ENCODE measurements at places on chromosomes 3 and 15. TPM values are rescaled to one million over a fixed set of nuclear protein-coding genes. Genes with fewer than 3 reads are reported as not detected.
A peak's percentile ranks its signal among the peaks of the same experiment; 100 is the strongest.

DNA sequence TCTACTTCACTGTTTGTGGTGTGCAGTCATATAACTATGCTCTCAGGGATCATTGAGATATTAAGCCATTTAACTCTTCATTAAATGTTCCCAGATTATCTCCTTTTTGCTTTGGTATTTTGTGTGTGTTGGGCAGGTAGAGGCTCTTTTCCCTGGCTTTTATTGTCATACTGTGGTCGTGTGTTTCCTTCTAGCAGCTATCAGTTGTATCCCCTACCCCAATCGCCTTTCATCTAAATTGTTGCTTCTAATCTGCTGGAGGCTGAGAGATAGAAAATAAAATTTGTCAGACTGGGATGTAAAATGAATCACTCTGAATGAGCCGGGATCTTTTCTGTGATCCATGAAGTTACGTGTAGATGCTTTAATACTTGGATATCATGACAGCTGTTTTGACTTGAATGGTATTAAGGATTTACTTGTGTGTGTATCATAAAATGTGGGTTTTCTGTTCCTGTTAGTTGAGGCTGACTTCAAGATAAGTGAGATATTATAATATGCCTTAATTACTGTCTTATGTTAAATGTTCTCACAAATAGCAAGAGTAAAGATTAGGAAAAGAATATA, 9.2 kb downstream of the NFKBIZ start:
- no peaks in the 10 kb centered on the region for H3K27me3 ChIP-seq
- H3K36me3 ChIP-seq = peaks cover 57% of the 10 kb centered on the region
- peak overlapping the region; percentile 63 for H3K27ac ChIP-seq

DNA sequence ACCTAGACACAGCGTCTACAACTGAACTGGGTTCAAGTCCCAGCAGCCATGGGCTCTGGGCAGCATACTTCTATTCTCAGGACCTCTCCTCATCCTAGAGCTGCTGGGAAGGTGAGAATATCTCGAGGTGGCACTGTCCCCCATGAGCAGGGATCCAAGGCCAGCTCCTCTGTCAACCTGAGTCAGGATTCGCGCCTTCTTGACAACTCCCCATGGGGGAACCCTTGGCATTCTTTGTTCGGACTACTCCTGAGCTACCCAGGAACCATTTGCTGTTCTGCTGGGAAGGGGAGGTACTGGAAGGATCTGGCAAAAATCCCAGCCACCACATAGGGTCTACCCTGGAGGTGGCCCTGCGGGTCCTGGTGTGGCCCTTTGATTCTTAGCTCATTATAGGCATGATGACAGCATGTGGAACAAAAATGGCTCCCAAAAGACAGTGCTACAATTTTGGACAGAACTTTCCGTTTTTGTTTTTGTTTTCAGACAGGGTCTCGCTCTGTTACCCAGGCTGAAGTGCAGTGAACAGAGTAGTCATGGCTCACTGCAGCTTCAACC, 22.3 kb downstream of the PLXNB1 start:
- no peak overlapping the region for H3K27ac ChIP-seq
- DNase-seq = no peak
- no peaks in the 10 kb centered on the region for H3K27me3 ChIP-seq
- no peaks in the 10 kb centered on the region for H3K4me1 ChIP-seq
- no peaks in the 10 kb centered on the region for H3K36me3 ChIP-seq
- H3K4me3 ChIP-seq = no peak overlapping the region

DNA sequence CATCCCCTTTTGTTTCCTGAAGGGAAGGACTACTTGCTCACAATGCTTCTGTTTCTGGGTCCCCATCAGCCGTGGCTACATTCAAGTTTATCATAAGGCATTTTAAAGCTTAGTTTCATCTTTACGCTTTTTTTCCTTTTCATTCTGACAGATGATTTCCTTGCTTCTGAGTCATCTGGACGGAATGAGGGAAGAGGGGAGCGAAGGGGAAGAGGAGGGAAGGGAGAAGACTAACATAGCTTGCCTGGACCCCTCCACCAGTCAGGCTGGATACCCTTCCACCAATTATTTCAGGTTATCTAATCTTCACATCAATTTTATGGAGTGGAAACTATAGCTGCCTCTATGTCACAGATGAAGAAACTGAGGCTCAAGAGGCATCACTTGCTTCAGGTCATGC, 27.6 kb downstream of the FAM3D start:
- H3K27me3 ChIP-seq = peaks cover 14% of the 10 kb centered on the region
- H3K4me3 ChIP-seq = no peak overlapping the region
- no peak overlapping the region for H3K27ac ChIP-seq

DNA sequence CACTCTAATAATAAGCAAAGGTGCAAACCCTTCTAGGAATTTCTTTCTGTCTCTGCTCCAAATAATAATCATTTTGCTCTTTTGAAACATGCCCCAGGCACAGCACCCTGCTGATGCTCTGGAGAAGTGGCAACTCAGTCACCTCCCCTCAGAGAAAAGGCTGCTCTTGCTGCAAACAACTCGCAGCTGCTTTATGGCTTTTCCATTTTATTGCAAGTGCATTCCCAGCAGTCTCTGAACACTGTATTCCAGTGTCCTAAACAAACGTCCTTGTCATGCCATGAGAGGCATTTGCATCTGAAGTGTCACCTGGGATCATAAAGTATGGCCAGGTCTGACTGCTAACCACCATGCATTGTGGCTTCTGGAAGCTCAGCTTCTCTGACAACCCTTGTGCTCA, 358.1 kb upstream of the TRIM42 start:
- H3K4me3 ChIP-seq = no peak overlapping the region
- no peak overlapping the region for H3K27ac ChIP-seq
- no peaks in the 10 kb centered on the region for H3K4me1 ChIP-seq
- H3K27me3 ChIP-seq = peaks cover 12% of the 10 kb centered on the region

- H3K36me3 ChIP-seq = no peaks in the 10 kb centered on the region
- H3K27ac ChIP-seq = peak overlapping the region; percentile 100
- H3K4me1 ChIP-seq = peaks cover 14% of the 10 kb centered on the region
- H3K4me3 ChIP-seq = peak overlapping the region; percentile 95
- DNase-seq = no peak
Observed at GRCh38 chr15:40594429-40594836, 384 bp downstream of the KNL1 start.

- H3K27ac ChIP-seq = peak overlapping the region; percentile 89
- H3K36me3 ChIP-seq = no peaks in the 10 kb centered on the region
Observed at GRCh38 chr3:126101521-126101982, 17.6 kb upstream of the SLC41A3 start.

The AGTR1 gene
- polyA plus RNA-seq = not detected

DNA sequence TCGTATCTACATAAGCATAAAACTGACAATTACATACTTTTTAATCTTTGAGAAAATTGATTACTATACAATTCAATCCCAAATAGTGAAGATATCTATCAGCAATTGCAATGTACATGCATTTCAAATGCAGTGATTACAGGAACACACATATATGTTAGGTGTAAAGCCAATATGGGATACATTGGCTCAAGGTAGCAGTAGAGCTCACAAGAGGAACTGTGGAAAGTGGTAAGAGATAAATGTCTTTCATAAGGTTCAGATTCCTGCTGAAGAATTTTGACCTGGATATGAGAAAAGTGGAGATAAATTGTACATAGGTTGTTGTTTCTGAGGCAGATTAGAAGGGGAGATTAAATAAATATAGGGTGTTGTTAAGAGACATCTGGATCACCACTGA, 1280.5 kb downstream of the OTOL1 start:
- H3K4me3 ChIP-seq = no peak overlapping the region
- H3K4me1 ChIP-seq = no peaks in the 10 kb centered on the region
- H3K27ac ChIP-seq = no peak overlapping the region
- H3K36me3 ChIP-seq = no peaks in the 10 kb centered on the region

The RLBP1 gene
- not detected for polyA plus RNA-seq

- no peaks in the 10 kb centered on the region for H3K4me1 ChIP-seq
- no peaks in the 10 kb centered on the region for H3K27me3 ChIP-seq
- no peak overlapping the region for H3K27ac ChIP-seq
- no peaks in the 10 kb centered on the region for H3K36me3 ChIP-seq
- no peak overlapping the region for H3K4me3 ChIP-seq
- DNase-seq = no peak
Observed at GRCh38 chr3:89252860-89253259, 145.4 kb downstream of the EPHA3 start.

The ATP13A5 gene
- polyA plus RNA-seq = not detected

The PAQR5 gene
- not detected for polyA plus RNA-seq

- no peaks in the 10 kb centered on the region for H3K4me1 ChIP-seq
- H3K27ac ChIP-seq = no peak overlapping the region
- peak; percentile 27 for DNase-seq
- H3K4me3 ChIP-seq = no peak overlapping the region
- no peaks in the 10 kb centered on the region for H3K36me3 ChIP-seq
Observed at GRCh38 chr3:107271787-107272387, 105.4 kb upstream of the CCDC54 start.

GRCh38 chr15:42138968-42139386, 17.5 kb downstream of the PLA2G4F start:
- no peaks in the 10 kb centered on the region for H3K27me3 ChIP-seq
- H3K4me1 ChIP-seq = no peaks in the 10 kb centered on the region
- H3K27ac ChIP-seq = no peak overlapping the region

The KBTBD12 gene
- polyA plus RNA-seq = 0.15 TPM

- no peak overlapping the region for H3K27ac ChIP-seq
- peaks cover 12% of the 10 kb centered on the region for H3K36me3 ChIP-seq
- no peak overlapping the region for H3K4me3 ChIP-seq
- DNase-seq = no peak
- H3K27me3 ChIP-seq = peaks cover 32% of the 10 kb centered on the region
- H3K4me1 ChIP-seq = peaks cover 9% of the 10 kb centered on the region
Observed at GRCh38 chr3:184234671-184235380, 5.4 kb downstream of the VWA5B2 start.

GRCh38 chr15:40534371-40534770, 30.5 kb downstream of the CCDC32 start:
- peaks cover 26% of the 10 kb centered on the region for H3K4me1 ChIP-seq
- H3K36me3 ChIP-seq = peaks cover 27% of the 10 kb centered on the region
- no peak overlapping the region for H3K27ac ChIP-seq
- no peaks in the 10 kb centered on the region for H3K27me3 ChIP-seq
- no peak overlapping the region for H3K4me3 ChIP-seq

DNA sequence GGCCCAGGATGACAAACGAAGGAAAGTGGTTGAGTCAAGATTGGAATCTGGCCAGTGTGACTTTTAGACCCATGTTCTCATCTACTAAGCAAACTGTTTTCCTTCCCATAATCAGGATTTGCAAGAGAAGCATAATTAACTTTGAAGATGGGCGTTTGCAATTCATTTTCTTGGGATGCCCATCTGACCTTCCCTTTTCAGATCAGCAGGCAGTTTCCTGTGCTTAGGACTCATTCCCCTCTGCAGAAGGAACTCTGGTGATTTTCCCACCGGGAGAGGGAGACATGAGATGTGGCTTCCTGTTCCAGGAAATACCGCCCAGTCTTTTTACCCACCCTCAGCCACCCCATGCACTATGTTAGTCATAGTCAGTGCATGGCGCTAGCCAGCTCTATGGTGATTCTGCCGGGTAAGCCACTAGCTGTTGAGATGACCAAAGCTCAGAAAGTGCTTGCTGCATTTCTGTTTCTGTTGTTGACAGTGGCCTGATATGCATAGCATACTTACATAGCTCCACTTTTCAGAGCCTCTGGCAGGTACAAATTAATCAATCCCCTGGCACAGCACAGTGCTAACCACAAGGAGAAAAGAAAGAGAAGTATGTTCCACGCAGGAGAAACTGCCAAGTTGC, 129.4 kb downstream of the VGLL4 start:
- peaks cover 6% of the 10 kb centered on the region for H3K36me3 ChIP-seq
- H3K27ac ChIP-seq = no peak overlapping the region
- no peak for DNase-seq
- H3K4me3 ChIP-seq = no peak overlapping the region
- H3K27me3 ChIP-seq = no peaks in the 10 kb centered on the region
- no peaks in the 10 kb centered on the region for H3K4me1 ChIP-seq

The STRIT1 gene
- polyA plus RNA-seq = not detected

DNA sequence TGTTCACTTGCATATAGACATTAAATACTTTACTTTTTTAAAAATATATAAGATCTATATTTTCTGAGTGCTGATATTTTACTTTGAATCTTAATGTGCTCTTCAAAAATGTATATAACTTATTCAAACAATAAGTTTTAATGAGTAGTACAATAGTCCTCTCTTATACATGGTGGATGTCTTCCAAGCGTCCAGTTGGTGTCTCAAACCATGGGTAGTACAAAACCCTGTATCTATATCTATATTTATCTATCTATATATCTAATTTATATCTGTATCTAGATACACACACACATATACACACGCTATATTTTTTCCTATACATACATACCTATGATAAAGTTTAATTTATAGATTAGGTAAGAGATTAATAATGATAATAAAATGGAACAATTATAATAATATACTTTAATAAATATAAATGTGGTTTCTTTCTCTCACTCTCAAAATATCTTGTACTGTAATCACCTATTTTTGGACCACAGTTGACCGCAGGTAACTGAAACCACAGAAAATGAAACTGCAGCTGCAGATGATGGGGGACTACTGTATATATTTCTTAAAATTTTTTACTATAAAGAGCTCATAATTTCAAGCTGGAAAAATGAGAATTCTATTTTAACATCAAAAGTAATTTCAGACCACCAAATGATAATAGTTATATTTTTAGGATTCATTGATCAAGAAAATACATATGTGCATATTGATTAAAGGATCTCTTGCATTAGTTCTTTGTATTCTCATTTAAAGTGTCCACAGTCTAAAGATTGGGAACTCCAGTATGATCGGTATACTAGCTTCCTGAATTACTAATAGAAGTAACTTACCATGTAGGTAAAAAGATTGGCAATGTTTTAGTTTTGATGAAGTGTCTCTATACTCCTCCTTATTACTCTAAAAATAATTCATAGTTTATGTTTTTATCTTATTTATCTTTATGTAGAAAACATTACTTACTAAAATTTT, 215.1 kb upstream of the MLF1 start:
- DNase-seq = no peak
- no peak overlapping the region for H3K27ac ChIP-seq
- H3K27me3 ChIP-seq = no peaks in the 10 kb centered on the region
- no peak overlapping the region for H3K4me3 ChIP-seq
- H3K4me1 ChIP-seq = peaks cover 31% of the 10 kb centered on the region

- peaks cover 29% of the 10 kb centered on the region for H3K36me3 ChIP-seq
- no peak overlapping the region for H3K4me3 ChIP-seq
- no peaks in the 10 kb centered on the region for H3K27me3 ChIP-seq
- DNase-seq = no peak
- peaks cover 5% of the 10 kb centered on the region for H3K4me1 ChIP-seq
- H3K27ac ChIP-seq = no peak overlapping the region
Observed at GRCh38 chr15:30921781-30922479, 18.2 kb downstream of the FAN1 start.

GRCh38 chr15:67955252-67955651, 98.9 kb upstream of the PIAS1 start:
- no peaks in the 10 kb centered on the region for H3K36me3 ChIP-seq
- no peaks in the 10 kb centered on the region for H3K27me3 ChIP-seq
- H3K27ac ChIP-seq = no peak overlapping the region
- no peaks in the 10 kb centered on the region for H3K4me1 ChIP-seq
